NCI-H1694 treated with DMSO at 0.1 percent for 48 hours (cell line): ENCODE measurements at places on chromosomes 4 and X.

GRCh38 chr4:129526812-129527211 is 430.9 kb downstream of the C4orf33 start:
- peak; percentile 5 for DNase-seq

DNA sequence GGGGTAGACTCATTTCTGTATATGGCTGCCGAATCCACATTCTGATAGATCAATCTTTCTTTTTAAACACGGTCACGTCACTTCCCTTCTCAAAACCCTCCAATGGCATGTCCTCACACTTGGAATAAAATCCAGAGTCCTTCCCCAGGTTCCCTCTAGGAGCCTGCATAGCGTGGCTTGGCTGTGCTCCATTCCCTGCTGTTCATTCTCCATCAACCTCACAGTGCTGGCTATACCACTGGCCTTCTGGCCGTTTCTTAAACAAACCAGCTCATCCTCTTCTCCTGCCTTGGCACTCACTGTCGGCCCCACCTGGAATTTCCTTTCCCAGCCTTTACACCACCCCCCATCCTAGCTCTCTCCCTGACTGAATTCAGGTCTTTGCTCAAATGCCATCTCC is 77.1 kb downstream of the RBM47 start:
- DNase-seq = no peak

GRCh38 chr4:7649741-7650531 is 215.2 kb upstream of the PSAPL1 start:
- no peak for DNase-seq

- DNase-seq = peak; percentile 3
Observed at GRCh38 chr4:161650812-161651211, 513.0 kb downstream of the FSTL5 start.

- DNase-seq = no peak
Observed at GRCh38 chr4:23268072-23268771, 575.5 kb downstream of the GBA3 start.

DNA sequence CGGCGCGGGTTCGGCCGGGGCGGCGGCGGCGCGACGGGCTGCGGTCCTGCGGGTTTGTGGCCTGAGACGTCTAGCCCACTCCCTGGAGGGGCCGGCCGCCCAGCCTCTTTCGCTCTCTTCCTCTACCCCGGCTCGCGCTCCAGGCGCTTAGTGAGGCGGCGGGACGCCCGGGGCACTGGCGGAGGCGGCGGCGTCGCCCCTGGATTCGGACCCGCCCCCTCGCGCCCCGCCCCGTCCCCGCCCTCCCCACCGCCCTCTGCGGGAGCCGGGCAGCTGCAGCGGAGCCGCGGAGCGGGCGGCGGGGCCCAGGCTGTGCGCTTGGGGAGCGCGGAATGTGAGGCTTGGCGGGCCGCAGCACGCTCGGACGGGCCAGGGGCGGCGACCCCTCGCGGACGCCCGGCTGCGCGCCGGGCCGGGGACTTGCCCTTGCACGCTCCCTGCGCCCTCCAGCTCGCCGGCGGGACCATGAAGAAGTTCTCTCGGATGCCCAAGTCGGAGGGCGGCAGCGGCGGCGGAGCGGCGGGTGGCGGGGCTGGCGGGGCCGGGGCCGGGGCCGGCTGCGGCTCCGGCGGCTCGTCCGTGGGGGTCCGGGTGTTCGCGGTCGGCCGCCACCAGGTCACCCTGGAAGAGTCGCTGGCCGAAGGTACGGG is at the start of gene BMP2K:
BMP2K (plus strand) TSS at position 272 of the 650 bp plus-strand sequence; CDS start at position 466, 194 bp downstream.
- peak; percentile 53 for DNase-seq

DNA sequence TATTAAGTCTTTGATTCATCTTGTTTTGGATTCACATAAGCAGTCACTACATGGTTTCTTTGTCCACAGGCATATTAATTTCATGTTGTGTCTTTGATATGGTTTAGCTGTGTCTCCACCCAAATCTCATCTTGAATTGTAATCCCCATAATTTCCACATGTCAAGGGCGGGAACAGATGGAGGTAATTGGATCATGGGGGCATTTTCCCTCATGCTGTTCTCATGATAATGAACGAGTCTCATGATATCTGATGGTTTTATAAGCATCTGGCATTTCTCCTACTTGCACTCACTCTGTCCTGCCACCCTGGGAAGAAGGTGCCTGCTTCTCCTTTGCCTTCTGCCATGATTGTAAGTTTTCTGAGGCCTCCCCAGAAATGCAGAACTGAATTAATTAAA is 1811.2 kb upstream of the PCDH10 start:
- no peak for DNase-seq

DNA sequence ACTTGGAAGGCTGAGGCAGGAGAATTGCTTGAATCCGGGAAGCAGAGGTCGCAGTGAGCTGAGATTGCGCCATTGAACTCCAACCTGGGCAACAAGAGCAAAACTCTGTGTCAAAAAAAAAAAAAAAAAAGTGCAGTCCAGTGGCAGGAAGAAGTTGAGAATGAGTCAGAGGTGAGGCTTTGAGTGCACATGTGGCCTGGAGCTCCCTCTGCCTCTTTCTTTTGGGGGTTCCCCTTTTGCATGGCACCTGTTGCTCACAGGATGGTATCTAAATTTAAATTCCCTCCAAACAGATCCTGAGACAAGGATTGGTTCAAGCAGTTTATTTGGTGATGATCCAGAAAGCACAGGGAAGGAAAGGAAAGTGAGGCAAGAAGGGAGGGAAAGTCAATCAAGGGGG is 151.4 kb upstream of the STX18 start:
- no peak for DNase-seq

- DNase-seq = no peak
Observed at GRCh38 chrX:72305286-72306084, at the start of gene CITED1. Gene CITED1 (minus strand): TSS chrX:72305914. CDS start chrX:72302869, 3,045 bp downstream.

- peak; percentile 25 for DNase-seq
Observed at GRCh38 chrX:37905436-37906147, 58.2 kb upstream of the DYNLT3 start.

DNA sequence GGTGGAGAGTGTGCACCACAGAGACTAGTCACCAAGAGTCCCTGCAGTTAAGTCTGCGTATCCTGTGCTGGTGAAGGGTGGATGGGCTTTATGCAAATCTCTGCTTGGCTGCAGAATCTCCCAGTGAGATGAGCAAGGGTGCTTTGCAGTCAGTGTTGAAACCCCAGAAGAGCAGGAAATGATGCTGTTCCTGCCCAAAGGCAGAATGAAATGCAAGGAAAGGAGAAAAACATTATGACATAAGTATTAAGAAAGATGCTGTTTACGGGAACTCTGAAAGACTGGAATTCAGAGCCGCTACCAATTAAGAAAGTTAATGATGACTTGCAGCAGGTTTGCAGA is 25.4 kb upstream of the ACSL1 start:
- DNase-seq = no peak

GRCh38 chr4:74267998-74268606 is 40.2 kb upstream of the EPGN start:
- DNase-seq = no peak

DNA sequence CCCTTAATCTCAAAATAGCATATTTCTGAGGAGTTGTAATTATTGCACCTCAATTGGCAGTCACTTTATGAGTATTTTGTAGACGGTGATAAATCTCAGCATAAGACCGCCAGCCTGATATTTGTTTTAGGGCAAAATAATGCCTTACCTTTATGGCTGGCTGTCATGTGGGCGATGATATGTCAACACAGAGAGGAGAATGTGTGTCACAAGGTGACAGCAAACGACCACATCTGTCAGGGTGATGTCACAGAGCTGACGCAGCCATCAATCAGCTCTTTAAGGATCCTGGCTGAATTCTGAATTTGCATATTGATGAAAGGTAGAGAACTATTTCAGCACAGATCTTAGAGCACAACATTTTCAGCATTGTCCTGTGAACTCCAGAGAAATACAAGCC is 209.7 kb downstream of the CEP135 start:
- no peak for DNase-seq

DNA sequence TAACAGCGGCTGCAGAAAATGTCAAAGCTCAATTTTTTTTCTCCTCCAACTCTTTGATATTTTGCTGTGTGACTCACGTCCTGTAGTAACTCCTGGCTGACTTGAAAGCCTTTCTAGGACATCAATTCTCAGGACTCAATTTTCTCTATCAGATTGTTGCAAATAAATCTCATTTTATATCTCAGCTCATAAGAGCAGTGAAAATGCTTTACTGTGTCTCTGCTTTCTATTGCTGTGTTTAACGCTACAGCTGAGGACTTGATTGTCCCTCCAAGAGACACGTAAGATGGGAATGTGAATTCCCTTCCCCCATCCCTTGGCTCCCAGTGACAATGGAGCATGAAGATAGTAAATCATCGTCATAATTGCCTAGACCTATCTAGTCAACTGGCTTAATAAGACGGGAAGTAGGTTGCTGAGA is 20.5 kb upstream of the CBR4 start:
- no peak for DNase-seq

GRCh38 chr4:157143369-157143768 is 67.4 kb downstream of the GLRB start:
- no peak for DNase-seq

GRCh38 chrX:25202827-25203226 is 187.1 kb upstream of the ARX start:
- DNase-seq = no peak

GRCh38 chr4:2534904-2535375 is 1.5 kb upstream of the FAM193A start:
- no peak for DNase-seq

DNA sequence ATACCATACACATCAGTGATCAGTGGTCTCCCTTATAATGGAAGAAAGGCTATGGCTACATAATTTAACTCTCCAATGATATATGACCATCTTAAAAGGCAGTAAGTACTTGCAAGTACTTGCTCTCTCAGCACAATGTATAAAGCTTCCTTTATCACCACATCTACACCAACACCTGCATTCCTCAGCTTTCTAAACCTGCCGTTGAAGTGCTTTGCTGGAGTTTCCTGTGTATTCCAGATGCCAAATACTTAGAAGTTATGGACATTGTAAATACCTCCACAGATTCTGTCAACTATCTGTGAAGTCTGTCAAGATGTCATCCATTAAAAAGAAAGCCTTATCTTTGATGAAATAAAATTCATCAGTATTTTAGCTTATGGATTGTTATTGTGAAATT is 335.0 kb upstream of the GALNTL6 start:
- DNase-seq = no peak

- no peak for DNase-seq
Observed at GRCh38 chrX:290476-291166, 9.4 kb downstream of the PLCXD1 start.

- no peak for DNase-seq
Observed at GRCh38 chrX:37904833-37905232, 57.5 kb upstream of the DYNLT3 start.

- DNase-seq = no peak
Observed at GRCh38 chrX:51747671-51748070, 4.4 kb downstream of the GSPT2 start.

- DNase-seq = no peak
Observed at GRCh38 chr4:108943976-108944591, 181.2 kb upstream of the ETNPPL start.
